Lung (tissue), 17 donors: ENCODE measurements at places on chromosomes 5 and 9.

DNA sequence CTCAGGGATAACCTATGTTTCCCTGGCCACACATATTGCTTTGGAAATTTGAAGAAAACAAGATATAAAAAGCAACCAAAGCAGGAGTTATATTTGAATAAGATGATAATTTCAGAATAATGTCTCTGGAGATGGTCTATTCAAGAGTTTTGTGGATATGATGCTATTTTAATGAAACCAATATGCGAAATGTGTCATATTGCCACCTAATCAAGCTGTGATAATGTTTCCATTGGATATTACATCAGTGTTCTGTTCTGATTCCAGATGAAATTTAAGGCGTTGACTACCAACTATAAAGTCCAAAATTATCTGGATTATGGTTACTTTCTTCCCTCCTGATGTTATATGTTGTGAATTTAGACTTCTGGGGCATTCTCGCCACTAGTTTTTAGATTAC, 27.6 kb upstream of the NUDT12 start:
- no peak for DNase-seq

- DNase-seq = no peak
These were observed 7.4 kb downstream of the PTGS1 start for GRCh38 chr9:122378236-122378635.

DNA sequence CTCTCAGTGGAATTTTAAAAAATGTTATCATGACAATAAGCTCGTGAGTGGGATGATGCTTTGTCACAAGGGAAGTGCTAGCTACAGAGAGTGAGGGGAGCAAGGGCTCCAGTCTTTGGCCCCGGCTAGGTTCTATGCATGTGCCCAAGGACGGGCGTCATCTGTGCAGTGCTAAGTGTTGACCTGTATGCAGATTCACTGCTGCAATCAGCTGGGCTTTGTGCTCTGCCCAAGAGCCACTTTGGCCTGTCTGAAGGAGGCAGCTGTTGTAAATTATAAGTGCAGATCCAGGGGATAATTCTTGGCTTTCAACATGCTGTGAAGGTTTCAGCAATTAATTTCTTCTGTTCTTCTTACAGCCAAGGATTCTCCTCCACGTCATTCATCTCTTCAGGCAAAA, 268.6 kb downstream of the PSAT1 start:
- no peak for DNase-seq

GRCh38 chr5:178279723-178280438, 47.3 kb upstream of the PHYKPL start:
- peak; percentile 92 for DNase-seq

DNA sequence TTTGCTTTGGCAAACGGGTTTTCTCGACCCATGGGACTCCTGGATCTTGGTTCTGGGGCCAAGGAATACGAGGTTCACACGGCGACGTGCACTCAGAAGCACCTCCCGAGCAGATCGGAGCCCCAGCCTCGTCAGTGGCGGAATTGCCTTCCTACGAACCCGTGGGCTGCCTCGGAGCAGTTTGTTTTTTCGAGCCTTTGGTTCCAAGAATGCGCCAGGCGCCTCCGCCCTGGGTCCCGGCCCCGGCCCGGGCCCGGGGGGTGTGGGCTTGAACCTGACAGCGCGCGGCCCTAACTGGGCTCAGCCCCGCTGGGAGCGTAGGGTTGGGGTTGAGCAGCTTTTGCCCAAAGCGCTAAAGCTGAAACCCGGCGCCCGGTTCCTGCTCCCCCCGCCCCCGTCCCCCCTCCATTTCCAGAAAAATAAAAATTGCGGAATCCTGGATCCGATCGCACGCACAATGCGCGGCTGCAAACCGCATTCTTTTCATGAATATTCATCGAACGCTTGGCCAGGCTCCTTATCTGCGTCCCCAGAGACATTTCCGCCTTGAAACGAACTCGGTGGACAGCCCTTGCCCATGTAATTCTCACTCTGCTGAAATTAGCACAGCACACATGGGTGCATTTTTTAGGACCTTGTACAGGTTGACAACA, 1.0 kb downstream of the BASP1 start:
- DNase-seq = peak; percentile 61
